ENCODE measurements at places on chromosomes 11 and 22.

- DNase-seq = no peak
Measured at GRCh38 chr22:40452730-40453487, 82.5 kb downstream of the SGSM3 start.

DNA sequence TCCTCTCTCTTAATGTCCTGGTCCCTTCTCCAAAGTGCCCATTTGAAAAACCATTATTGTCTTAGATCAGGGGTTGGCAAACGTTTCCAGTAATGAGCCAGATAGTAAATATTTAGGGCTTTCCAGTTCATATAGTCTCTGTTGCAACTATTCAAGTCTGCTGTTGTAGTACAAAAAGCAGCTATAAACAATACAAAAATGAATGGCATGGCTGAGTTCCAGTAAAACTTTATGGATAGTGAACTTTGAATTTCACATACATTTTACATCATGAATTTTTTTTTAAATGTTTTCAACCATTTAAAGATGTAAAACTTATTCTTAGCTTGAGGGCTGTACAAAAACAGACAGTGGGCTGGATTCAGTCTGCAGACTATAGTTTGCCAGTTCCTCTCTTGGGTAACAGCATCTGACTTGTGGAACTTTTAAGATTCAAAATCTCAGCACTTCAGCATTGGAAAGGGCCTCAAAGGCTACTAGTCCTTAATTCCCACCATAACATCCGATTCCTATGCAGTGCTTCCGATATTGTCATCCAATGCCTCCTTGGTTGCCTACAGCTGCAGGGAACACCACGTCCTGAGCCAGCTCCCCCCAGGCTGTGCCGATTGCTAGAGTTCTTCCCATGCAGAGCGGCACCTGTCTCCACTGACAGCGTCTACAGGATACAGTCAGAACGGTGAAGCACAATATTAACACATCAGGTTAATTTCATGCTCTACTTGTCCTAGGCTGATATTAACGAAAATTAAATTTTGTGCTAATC, 65.6 kb upstream of the E2F8 start:
- no peak for DNase-seq

DNA sequence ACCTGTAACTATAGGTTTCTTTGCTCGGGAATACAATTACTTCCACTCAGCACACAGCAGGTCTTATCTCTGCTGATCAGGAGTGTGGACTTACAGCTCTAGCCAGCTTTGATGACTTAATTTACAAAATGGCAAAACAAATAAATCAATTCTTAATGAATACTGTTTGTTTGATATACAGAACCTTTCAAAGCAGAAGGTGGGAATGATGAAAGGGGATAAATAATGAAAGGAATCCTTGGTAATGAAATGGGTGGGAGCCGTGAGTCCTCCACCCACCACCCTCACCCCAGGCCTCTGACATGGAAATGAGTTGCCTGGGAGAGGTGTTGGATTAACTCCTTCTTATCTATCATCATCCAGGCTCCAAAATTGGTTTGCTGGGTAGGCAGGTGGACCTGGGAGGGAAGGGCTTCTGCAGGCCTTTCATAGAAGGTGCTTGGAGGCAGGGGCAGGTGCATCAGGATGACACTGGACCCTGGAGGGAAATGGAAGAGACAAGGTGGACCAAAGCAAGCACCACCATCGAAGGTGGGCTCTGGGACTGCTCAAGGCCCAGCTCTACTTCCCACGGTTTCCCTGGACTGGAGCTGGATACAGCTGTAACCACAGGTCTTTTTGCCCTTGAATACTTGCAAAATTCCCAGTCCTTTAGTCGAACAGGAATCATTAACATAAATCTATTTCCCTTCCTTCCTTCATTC, 23.0 kb downstream of the POU2AF1 start:
- DNase-seq = no peak

- no peak for DNase-seq
Measured at GRCh38 chr11:57903441-57904123, 120.1 kb upstream of the OR9Q1 start.

DNA sequence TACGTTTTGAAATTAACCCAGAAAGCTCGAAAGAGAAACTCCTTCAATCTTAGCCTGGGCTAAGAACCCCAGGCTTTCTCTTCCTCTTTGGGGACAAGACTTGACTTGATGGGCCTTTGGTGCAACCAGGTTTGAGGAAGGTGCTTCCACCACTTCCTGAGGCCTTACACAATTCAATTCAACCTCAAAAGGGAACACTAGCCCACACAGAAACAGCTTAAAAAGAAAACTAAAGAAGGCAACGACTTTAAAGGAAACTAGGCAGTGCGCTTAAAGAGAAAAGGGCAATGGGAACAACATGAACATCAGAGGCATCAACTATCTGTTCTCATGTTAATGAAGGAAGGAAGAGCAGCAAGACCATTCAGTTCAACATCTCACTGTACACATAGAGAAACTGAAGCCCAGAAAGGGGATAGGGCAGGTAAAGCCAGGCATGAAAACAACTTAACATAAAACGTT, 24.8 kb downstream of the PAK1 start:
- peak; percentile 78 for DNase-seq

DNA sequence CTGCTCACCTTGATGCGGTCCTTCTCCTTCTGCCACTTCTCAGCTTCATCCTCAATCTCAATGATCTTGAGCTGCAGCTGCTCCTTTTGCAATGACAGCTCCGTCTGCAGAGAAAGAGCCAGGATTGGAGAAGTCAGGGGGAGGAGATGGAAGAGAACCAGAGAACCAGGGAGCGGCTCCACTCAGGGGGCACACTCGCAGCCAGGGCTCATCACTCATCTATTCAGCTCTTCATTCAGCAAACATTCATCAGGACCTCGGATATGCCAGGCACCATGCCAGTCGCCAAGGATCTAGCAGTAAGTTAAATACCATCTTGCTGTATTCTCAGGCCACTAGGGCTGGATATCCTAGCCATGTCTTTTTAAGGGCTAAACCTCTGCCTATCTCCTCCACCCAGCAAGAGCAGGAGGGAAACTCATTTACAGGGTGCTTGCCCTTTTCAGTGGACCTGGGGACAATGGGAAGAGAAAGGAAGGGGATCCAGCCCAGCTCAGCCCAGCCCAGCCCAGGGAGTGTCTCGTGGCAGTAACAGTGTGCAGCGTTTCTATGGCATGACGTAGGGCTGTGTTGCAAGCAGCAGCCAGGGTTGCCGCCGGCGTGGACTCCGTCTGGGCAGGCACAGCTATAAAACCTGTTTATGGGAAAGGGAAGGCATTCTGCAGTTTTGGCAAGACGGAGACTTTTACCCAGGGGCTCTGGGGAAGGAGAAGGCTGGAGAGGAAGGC, 9.4 kb downstream of the TRIM29 start:
- DNase-seq = no peak

- DNase-seq = no peak
Measured at GRCh38 chr11:130602641-130603334, 154.3 kb downstream of the ADAMTS15 start.

DNA sequence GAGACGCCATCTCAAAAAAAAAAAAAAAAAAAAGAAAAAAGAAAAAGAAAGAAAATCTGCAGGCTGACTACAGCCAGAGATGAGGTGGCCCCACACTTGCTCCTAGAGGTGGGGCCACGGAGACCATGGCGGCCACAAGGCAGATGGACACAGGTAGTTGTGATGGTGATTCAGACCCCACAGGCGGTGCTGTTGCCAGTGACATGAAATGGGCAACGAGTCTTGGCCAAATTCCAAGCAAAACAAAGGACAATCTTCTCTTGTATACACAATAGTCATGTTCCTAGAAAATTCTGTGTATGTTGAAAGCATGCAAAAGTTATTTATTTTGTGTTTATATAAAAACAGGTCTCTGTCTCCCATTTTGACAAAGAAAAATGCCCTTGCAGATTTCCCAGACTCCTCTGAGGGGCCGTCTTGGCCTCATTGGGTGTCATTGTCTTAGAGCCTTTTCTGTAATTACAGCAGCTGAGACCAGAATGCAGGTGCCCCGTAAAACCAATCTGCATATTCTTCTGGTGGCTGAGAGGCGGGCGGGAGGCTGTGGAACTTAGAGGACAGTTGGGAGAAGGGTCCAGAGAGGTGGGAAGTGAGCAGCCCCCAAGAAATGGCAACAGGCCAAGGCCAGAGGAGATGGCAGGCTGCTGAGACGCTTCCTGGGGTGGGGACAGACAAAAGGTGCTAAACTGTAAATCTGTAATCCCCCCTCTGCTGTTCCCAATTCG, 22.5 kb upstream of the DAGLA start:
- DNase-seq = no peak

GRCh38 chr22:39845529-39845928, 48.0 kb downstream of the ENTHD1 start:
- DNase-seq = peak; percentile 15

DNA sequence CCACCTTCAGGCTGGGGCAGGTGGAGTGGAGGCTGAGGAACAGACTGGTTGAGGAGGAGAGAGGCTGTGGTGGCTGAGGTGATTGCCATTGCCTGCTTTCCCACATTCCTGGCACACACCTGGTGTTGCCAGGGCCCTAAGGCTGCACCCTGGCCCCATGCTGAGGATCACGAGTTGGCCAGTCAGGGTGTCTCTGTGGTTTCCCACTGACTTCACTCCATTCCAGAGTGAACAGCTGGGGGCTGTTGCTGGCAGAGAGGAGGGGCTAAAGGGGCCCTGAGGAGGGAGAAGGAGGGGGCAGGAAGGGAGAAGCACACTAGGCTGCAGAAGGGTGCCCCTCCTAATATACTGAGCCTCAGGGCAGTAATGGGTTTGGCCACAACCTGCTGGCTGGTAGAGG, 1.8 kb downstream of the TMEM86A start:
- peak; percentile 23 for DNase-seq

GRCh38 chr11:26997378-26997777, 3.5 kb downstream of the FIBIN start:
- no peak for DNase-seq

GRCh38 chr11:37503411-37504059, 905.5 kb upstream of the RAG2 start:
- no peak for DNase-seq

DNA sequence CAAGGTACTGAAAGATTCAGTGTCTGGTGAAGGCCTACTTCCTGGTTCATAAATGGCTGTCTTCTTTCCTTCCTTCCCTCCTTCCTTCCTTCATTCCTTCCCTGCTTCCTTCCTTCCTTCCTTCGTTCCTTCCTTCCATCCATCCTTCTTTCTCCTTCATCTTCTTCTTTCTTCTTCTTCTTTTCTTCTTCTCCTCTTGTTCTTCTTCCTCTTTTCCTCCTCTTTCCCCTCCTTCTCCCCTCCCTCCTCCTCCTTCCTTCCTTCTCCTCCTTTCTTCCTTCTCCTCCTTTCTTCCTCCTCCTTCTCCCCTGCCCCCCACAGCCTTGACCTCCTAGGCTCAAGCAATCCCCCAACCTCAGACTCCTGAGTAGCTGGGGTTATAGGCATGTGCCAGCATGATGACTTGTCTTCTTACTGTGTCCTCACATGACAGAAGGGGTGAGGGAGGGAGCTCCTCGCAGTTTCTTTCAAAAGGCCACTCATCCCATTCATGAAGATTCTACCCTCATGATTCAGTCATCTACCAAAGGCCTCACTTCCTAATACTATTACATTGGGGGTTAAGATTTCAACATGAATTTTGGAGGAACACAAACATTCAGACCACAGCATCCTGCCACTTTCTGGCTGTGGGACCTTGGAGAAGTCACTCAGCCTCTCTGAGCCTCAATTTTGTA, 22.6 kb upstream of the CCDC134 start:
- DNase-seq = peak; percentile 91

GRCh38 chr11:11975201-11976092, 33.0 kb downstream of the DKK3 start:
- no peak for DNase-seq

GRCh38 chr22:37560608-37561211, 430 bp downstream of the CDC42EP1 start:
- no peak for DNase-seq

DNA sequence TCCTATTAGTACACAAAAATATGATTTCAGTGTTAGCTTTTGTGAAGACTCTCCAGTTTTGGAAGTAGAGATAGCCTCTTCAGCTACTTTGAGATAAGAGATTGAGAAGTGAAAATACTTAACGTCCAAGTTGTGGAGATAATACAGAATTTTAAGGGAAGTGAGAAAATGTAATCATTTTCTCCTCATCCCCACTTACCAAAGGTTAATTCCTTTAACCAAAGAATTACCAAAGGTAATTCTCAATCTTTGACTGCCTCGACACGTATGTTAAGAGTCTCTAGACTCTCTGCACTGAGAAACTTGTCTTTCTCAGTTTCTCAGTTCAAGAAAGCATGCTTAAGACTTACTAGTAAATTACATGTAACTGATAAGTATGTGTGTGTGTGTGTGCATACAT, 15.3 kb downstream of the C11orf54 start:
- no peak for DNase-seq

- no peak for DNase-seq
Measured at GRCh38 chr11:17822401-17822781, 87.8 kb downstream of the KCNC1 start.

DNA sequence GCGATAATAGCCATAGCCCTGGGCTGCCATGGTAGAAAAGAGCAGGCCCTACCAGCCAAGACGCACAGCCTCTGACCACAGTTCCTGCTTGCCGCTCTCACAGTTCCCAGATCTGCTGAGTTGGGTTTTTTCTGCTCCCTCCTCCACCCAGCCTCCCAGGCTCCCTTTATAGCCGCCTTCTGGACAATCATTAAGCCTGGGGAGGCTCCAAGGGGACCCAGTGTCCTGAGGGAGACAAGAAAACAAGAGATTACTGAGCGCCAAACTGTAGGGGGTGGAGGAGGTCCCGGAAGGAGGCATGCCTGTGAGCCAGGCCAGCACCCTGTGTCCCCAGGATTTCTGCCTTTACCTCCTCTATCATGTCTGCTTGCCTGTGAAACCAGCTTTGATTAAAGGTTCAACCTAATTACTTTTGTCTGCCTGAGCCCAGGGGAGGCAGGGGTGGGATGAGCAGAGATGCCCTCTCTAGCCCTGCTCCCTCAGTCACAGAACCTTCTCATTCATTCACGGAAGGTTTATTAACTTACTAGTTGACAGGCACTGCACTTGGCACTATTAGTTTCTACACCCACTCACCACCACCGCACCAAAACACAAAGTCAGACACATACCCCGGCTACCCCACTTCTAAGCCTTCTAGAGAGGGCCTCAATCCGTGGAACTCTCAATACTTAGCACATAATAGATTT, 1.2 kb downstream of the SLC37A4 start:
- DNase-seq = peak; percentile 47

- peak; percentile 88 for DNase-seq
Measured at GRCh38 chr22:36386900-36387708, 663 bp downstream of the MYH9 start.

DNA sequence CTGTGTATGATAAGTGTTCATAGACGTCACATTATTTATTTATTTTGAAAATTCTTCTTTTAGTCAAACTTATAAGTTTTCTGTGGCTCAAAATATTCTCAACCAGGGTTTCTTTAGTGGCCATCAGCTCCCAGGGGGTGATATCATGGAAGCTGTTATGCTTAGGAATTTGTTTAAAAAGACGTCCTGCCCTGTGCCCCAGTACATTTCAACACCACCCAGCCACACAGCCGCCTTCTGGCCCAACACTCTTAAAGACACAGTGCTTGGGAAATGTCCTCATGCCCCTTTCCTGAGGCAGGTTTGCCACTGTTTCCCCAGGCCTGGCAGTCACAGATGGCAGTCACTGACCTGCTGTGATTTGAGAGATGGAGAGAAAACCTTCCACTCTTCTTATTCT, 19.9 kb downstream of the TSKU start:
- peak; percentile 27 for DNase-seq

All from suppressor macrophage treated with lipopolysaccharide for 4 hours (primary cell).